Activated T-helper 1 cell treated with anti-CD3 and anti-CD28 coated beads, Interleukin-2, amount 50 U/mL, for 16 hours (primary cell): ENCODE measurements at places on chromosomes 5 and 9.

DNA sequence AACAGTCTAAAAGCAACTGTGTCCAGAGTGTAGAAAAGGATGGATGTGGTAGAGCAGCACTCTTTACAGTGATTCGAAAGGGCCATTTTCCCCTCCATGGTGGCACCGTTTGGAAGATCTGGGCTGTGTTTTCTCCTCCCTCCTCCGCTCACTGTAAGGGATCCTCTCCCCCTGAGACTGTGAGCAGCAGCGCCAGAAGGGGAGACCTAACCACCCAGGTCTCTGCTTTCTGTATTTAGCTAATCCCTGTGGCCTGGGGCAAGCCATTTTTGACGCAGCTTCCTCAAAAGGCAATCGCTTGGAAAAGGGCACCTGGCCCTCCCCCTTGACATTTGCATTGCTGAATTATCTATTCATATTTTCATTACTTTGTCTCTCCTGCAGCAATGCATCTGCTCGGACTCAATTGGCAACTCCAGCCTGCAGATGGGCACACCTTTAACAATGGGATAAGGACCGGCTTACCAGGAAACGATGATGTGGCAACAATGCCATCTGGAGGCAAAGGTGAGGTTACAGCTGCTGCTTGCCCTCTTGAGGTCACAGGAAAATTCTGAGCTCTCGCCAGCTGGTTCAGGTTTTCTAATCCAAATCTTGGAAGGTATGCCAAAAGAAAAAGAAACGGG is 244.3 kb upstream of the WWC1 start:
- DNase-seq, result no peak

DNA sequence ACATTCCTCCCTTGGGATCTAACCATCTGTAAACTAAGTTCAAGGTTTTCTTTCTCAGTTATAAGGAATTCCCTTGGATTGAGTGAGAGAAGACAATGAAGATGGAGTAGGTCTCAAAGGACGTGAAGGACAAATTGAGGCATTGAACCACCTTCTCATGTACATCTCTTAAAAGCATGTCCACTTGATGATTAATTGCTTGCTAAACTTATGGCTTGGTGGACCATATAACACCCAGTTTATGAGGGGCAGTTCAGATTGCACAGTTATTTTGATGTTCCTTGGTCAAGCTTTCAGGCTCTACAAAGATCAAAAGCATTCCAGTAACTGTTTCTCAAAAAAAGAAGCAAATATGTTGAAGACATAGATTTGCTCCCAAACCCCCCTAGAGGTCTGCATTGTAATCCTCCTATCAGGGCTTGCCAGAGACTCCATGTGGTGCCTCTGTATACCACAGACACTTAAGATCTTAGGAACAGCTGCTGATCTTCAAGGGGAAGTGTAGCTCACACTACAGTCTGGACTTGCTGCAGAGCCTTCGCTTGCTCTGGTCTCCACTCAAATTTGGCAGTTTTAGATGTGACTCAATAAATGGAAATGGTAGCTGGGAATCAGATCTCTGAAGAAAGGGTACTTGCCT is 56.9 kb upstream of the ALDH1A1 start:
- no peak for DNase-seq

DNA sequence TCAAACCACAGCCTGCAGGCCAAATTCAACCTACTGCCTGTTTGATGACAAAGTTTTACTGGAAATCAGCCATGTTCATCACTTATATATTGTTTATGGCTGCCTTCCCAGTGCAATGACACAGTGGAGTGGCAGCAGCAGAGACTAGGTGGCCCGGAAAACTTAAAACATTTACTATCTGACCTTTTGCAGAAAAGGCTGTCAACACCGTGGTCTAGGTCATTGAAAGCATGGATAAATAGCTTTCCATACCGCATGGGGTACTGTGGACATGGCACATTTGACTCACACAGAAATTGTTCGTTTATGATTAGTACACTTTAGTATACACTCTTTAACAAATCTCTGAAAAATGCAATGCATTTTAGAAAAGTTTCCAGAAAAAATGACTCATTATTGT is 298.3 kb upstream of the EFNA5 start:
- no peak for DNase-seq

DNA sequence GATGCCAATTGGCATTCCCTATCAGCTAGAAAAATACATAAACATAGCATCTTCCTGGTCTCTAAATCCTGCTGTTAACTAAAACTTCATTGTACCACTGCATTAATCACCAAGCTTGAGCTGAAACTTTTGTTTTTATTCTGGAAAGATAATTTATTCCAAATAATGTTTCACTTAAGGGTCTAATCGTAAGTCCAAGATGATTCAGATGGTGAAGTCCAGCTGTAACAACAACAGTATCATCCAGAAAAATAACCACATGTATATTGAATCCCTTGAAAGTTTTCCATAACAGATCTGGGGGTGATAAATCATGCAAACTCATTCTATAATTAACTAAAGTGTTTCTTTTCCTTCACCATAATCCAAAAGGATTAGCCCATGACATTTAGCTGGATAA is 23.9 kb downstream of the RORB start:
- DNase-seq, result no peak

DNA sequence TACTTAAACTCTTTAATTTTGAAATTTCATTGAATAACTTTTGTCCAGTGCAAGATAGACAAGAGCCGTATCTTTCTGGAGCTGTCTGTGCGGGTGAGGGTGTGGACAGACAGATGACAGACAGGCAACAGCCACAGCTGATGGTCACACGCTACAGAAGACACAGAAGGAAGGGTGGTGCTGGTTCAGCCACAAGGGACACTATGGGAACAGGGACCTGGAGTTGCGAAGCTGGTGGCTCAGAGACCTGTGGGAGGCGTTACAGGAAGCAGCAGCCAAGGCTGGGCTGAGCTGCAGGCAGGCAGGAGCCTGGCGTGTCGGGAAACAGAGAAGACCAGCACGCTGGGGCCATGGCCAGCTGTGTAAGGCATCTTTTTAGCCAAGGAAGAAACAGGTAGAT is 104.4 kb downstream of the WNK2 start:
- DNase-seq, result no peak

- DNase-seq, result no peak
Measured at GRCh38 chr5:165630261-165630778, 2124.9 kb downstream of the MAT2B start.

GRCh38 chr5:147626464-147626863 is 116.6 kb upstream of the DPYSL3 start:
- DNase-seq, result no peak

- DNase-seq, result no peak
Measured at GRCh38 chr5:6652025-6652424, 18.8 kb downstream of the SRD5A1 start.

- no peak for DNase-seq
Measured at GRCh38 chr9:137042751-137043727, 2.9 kb downstream of the NPDC1 start.

GRCh38 chr5:9282211-9282610 is 263.7 kb downstream of the SEMA5A start:
- no peak for DNase-seq

DNA sequence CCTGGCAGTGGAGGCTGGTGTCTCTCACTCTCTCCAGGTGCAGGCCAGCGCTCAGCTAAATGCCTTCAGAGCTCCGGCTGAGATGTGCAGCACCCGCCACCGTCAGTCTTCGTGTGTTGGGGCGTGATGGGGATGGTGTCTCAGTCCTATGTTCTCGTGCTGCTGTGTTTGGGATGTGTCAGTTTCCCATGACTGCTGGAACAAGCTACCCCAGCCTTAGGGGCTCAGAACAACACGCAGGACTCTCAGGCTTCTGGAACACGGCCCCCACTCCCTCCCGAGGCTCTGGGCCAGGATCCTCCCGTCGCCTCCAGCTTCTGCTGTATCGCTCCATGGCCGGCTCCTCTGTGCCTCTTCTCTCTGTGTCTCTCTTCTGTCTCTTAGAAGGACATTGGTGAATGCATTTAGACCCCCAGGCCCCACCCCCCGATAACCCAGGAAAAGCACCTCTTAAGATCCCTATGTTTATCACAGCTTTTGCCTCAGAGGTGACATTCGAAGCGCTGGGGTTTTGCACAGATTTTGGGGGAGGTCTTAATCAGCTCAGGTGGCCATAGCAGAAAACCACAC is 9.6 kb upstream of the CEP72 start:
- DNase-seq, result no peak

- no peak for DNase-seq
Measured at GRCh38 chr5:54718656-54719055, 201.1 kb downstream of the SNX18 start.

DNA sequence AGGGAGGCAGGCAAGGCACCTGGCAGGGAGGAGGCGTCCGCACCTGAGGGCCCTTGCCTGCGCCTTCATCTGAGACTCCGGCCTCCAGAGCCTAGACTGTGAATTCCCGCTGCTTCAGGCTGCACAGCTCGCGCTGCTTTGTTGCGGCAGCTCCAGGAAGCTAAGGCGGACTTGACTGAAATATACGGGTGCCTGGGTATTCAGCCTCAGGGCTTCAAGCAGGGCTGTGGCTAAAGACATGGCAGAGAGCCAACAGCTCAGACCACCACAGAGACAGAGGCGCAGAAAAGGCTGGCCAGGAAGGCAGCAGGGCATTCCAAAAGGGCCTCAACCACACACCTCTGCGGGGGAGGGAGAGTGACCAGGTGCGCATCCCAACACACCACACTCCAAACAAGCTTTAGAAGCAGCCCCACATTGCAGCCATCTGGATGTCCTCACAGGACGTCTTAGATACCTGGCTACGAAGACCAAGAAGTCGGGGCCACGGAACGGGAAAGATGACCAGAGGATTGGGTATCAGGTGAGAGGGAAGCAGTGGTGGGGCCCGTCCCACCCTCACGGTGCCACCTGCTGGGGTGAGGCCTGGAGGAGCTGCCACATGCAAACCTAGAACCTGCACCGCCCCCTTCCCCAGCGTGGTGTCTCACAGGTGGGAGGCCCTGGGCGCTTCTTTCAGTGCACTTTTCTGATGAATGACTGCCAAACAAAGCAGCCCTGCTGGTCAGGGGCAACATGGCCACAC is 1.7 kb upstream of the DPH7 start:
- DNase-seq, result no peak

GRCh38 chr9:108640230-108640629 is 215.6 kb downstream of the ACTL7B start:
- no peak for DNase-seq

GRCh38 chr5:154311362-154311761 is 120.8 kb downstream of the GALNT10 start:
- no peak for DNase-seq

- no peak for DNase-seq
Measured at GRCh38 chr9:132049323-132049882, 30.3 kb downstream of the MED27 start.

DNA sequence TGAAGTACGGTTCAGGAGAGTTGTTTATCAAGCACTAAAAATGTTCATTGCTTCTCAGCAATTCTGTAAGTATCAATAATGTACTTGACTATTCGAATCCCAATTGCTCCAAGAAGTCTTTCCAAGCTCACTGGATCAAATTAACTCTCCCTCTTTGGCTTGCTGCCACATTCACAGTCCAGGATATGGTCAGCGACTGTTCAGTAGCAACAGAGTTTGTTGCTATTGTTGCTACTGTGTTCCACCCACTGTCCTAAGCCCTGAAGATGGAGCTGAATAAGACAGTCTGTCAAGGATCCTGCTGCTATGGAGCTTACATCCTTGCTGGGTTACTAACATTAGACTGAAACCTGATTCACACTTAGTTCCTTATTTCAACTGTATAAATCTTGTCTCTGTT is 110.8 kb downstream of the FGF10 start:
- no peak for DNase-seq

- no peak for DNase-seq
Measured at GRCh38 chr5:153613144-153613543, 122.7 kb downstream of the GRIA1 start.
